ENCODE measurements at places on chromosomes 7 and 10.

GRCh38 chr7:116249969-116250553 is 39.7 kb downstream of the TES start:
- DNase-seq = no peak

- no peak for DNase-seq
Observed at GRCh38 chr7:111660478-111660877, 98.2 kb upstream of the IMMP2L start.

- DNase-seq = no peak
Observed at GRCh38 chr7:90671571-90671970, 75.5 kb downstream of the CDK14 start.

DNA sequence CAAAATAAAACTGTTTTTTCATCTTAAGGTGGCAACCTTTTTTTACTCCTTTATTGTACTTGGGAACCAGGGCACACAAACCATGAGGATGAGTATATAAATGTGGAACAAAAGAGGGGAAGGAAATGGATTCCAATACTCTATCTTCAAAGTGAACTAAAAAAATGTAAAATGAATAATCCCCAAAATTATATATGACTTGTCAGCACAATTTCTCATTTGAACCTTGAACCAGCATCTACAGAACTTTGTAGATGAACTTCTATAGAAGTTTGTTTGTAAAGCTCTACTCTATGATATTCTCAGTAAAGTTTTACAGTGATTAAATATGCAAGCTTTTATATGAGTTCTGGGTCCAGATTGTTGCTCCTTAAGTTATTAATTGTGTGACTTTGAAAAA is 218.2 kb upstream of the ETV1 start:
- DNase-seq = no peak

DNA sequence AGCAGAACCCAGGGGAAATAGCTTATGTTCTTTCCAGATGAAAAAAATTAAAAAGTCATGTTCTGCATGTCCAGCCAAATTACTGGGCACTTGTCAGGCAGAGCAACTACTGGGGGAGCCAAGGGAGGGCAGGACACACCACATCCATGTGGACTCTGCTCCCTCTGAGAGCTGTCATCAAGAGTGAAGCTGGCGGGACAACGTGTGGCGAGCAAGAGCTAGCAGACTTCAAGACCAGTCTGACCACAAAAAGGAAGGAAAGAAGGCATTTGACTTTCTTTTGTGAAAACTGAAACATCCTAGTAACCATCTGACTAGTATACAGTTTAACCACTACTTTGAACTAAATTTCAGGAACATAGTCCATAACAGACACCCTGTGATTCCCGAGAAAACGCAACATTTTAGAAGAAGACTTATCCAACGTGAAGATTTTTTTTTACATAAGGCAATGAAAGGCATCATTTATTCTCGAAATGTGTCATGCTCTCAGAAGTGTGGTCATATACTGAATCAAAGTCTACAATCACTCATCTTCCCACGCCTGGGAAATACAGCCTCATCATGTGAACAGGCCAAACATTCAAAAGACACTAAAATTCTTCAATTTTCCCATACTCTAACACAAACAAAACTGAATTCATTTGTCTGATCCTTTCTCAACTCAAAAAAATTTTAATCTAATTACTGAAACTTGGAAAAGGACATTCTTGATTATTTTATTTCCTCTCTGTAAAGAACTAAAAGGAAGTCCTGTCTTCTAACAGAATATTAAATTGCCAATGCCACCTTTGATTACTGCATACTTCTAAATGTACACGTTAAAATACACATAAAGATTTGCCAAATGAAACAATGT is 15.5 kb downstream of the CYTH3 start:
- DNase-seq = no peak

DNA sequence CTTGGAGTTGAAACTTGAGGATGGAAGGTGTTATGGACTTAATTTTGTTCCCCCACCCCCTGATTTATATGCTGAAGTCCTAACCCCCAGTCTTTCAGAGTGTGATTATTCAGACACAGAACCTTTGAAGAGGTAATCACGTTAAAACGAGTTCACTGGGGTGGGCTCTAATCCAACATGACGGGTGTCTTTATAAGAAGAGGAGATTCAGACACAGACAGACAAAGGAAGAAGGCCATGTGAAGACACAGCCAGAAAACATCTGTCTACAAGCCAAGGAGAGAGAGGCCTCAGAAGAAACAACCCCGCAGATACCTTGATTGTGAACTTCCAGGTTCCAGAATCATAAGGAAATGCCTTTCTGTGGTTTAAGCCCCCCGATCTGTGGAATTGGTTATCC is 37.0 kb downstream of the GHRHR start:
- DNase-seq = no peak

GRCh38 chr7:146177301-146177700 is 60.7 kb downstream of the CNTNAP2 start:
- DNase-seq = no peak

DNA sequence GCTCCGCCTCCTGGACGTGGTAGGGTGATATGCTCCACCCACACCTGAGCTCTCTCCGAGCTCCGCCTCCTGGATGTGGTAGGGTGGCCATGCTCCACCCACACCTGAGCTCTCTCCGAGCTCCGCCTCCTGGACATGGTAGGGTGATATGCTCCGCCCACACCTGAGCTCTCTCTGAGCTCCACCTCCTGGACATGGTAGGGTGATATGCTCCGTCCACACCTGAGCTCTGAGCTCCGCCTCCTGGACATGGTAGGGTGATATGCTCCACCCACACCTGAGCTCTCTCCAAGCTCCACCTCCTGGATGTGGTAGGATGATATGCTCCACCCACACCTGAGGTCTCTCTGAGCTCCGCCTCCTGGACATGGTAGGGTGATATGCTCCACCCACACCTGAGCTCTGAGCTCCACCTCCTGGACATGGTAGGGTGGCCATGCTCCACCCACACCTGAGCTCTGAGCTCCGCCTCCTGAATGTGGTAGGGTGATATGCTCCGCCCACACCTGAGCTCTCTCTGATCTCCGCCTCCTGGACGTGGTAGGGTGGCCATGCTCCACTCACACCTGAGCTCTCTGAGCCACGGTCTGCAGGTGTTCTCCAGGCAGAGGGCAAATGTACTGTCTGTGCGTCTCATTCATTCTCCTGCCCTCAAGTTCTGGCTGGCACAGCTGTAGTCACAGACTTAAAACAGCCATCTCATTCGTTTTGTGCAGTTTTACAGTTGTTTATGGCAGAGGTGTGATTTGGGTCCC is 252.4 kb downstream of the DIP2C start:
- no peak for DNase-seq

GRCh38 chr7:17242504-17242903 is 55.9 kb upstream of the AHR start:
- DNase-seq = no peak

DNA sequence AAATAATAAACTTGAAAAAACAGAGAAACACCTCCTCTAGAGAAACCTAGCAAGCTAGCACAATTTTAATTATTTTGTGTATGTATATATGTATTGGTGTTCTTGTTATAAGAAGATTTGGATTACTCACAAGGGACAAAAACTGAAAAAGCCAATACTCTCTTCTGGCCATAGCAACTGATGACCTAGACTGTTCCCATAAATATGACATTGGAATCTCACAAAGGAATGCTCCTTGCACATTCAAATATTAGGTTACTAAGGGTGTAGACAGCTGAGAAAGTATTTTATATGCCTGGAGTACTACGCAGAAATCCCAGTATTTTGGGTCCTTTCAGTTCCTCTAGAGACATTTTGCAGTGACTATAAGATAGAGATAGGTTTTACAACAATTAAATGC is 279.4 kb downstream of the FZD1 start:
- no peak for DNase-seq

DNA sequence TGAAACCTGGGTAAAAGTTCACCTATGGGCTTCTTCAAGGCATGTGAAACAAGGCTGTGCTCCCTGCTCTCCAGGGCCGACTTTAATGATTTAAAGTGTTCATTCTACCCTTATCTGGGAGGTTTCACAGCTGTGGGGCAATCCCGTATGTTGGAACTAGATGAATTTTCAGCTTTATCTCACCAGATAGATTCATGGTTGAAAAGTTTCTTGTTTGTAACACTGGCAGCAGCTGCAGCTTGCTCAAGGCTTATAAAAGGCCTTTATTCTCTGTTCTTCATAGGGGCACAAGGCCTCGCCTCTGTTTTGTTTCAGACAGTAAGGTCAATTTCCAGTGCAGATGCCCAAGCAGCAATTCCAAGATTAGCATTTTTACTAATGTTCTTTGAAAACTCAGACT is 70.4 kb upstream of the DNAJB12 start:
- DNase-seq = no peak

GRCh38 chr10:68721673-68722335 is 765 bp downstream of the CCAR1 start:
- DNase-seq = no peak

GRCh38 chr7:41570766-41571165 is 132.1 kb downstream of the INHBA start:
- no peak for DNase-seq

GRCh38 chr10:126583552-126584200 is 86.8 kb downstream of the C10orf90 start:
- no peak for DNase-seq

- no peak for DNase-seq
Observed at GRCh38 chr10:130553826-130554225, 417.6 kb downstream of the GLRX3 start.

GRCh38 chr7:106059556-106059955 is 52.6 kb downstream of the SYPL1 start:
- DNase-seq = no peak

GRCh38 chr7:148962823-148963582 is 65.3 kb downstream of the PDIA4 start:
- no peak for DNase-seq

GRCh38 chr10:80709866-80710265 is 172.2 kb downstream of the SH2D4B start:
- no peak for DNase-seq

DNA sequence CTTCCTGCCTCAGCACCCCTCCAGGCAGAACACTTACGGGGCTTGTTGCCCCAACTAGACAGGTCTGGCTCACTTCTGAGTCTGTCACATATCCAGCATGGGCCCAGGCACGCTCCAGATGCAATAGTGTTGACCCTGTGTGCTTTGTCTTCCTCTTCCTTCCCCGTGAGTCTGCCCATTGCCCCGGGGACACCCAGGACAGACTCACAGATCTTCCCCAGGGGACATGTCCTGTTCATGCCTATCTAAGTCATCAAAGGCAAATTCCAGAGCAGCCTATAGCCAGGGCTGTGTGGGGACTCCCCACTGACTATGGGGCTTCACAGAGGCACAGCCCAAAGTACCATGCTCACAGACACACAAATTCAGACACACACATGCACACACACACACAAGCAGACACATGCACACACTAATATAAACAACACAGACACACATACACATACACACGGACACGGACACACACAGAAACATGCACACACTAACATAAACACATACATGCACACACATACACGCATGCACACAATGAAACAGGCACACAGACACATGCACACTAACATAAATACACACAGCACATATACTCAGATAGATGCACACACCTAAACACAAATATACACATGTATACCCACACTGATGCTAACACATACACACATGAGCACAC is 175.8 kb downstream of the KCNMA1 start:
- no peak for DNase-seq

DNA sequence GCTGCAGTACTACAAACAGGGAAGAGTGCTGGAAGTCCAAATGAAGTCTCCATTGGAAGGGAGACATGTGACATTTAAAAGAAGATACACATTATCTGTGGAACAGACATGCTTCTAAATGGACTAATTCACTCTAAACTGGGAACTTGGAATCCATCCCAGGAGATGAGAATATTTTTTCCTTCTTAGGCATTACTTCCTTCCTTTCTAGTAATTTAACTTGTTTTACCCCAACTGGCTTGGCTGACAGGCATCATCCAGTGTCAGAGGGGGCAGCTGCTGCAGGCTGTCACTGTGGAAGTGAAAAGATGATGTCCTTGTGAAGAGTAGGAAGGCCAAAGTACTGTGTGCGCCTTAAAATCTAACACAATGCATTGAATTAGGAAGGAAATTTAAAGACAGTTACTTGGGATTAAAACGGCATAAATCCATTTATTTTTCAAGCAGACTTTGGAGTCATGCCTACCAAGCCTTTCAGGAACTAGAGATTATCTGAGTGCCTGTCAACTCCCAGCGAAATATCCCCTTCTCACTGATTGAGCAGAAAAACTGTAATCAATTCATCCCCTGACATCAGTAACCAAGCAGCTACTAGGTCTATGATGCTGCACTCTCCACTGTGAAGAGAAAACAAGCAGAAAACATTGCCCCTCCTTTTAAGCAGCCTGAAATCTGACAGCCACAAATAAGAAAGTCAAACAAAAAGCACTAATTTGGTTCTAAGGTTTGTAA is 161.2 kb downstream of the DGKI start:
- no peak for DNase-seq

- DNase-seq = no peak
Observed at GRCh38 chr10:15331461-15331860, 39.6 kb downstream of the FAM171A1 start.

DNA sequence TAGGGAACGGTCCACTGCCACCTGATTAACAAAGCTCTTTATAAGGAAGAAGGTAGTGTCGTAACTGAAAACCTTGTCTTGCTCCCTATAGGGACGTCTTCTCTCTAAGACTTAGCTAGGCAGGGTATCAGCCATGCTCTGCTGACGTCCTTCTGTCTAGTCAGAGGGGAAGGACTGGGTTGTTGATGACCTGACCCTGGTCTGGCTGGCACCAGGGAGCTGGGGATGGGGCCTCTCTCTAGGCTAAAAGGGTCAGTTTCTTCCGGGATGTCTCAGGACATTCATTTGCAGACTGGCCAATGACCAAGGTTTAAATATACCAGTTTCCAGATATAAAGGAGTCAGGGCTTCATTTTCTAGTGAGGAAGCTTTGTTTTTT is 9.6 kb downstream of the CYP17A1 start:
- no peak for DNase-seq

DNA sequence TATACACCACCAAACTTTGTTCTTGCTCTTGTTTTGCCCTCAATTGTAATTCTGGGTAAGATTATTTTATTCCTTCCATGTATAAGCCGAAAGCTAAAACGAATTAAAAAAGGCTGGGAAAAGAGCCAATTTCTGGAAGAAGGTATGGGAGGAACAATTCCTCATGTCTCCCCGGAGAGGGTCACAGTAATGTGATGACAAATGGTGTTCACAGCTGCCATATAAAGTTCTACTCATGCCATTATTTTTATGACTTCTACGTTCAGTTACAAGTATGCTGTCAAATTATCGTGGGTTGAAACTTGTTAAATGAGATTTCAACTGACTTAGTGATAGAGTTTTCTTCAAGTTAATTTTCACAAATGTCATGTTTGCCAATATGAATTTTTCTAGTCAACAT is 12.5 kb upstream of the CFAP69 start:
- DNase-seq = no peak

- no peak for DNase-seq
Observed at GRCh38 chr7:22911889-22912288, 89.2 kb upstream of the TOMM7 start.

- no peak for DNase-seq
Observed at GRCh38 chr7:46357290-46357689, 436.2 kb upstream of the IGFBP3 start.

DNA sequence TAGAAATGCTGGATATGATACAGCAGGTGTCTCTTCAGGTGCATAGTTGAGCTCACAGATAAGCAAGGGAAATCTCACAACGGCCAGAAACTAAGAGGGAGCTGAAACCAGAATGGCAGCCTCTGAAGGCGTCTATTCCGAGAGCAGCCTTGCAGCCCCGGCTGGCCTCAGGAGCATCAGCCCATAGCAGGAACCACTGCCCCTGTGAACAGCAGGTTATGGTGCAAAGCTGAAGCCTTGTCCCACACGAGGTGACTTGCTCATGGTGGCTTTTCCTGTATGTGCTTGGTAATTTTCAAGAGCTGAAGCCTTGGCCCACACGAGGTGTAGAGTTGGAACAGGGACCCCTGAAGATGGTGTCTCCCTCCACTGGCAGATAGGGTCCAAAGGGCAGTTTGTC is 33.2 kb downstream of the BNIP3 start:
- no peak for DNase-seq

Measured in SW 1271 (cell line).